Germinal center (tissue), 1 donor: ENCODE measurements at places on chromosomes 16 and 17.

GRCh38 chr16:2815299-2815771 lies 1.7 kb upstream of the PRSS21 start:
- DNase-seq: no peak

DNA sequence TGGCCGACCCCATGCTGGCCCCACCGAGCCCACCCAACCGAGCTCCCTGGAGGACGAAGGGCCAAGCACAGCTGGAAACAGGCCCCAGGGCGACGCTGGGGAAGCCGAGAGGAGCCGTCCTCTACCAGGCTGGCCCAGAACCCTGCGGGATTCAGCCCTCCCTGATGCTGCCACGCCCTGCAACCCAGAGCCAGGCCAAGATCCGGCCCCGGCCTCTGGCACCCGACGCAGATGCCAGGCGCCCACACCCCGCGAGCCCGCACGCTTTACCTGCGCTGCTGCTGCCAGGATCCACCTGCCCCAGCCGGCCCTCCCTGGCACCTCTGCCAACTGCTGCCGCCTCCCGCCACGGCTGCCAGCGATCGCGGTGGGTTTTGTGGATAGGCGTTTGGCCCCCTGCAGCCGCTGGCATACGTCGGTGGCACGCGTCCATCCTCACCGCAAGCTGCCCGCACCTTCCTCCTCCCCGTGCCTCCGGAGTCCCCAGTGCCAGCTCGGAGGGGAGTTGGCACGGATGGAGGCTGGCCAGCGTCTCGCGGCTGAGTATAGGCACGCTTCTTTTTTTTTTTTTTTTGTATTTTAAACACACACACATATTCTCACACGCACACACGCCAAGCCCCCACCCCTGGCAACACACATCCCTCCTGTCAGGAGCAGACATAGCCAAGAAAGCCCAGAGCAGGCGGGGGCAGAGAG lies 41.3 kb upstream of the ACSF3 start:
- no peak for DNase-seq

- no peak for DNase-seq
Observed at GRCh38 chr16:89242795-89243200, 25.3 kb downstream of the ZNF778 start.

- no peak for DNase-seq
Observed at GRCh38 chr17:52827526-52827925, 669.0 kb upstream of the CA10 start.

GRCh38 chr16:66480265-66481080 lies 53.4 kb downstream of the BEAN1 start:
- DNase-seq: no peak

- DNase-seq: no peak
Observed at GRCh38 chr17:4777969-4778760, 6.5 kb downstream of the TM4SF5 start.

GRCh38 chr16:1772908-1773702 lies at the start of gene MRPS34:
MRPS34 (minus strand) TSS chr16:1773134; CDS start chr16:1773119, 15 bp downstream.
- DNase-seq: peak; percentile 80

- DNase-seq: peak; percentile 59
Observed at GRCh38 chr16:89700649-89701424, 668 bp downstream of the SPATA2L start.

GRCh38 chr17:56109836-56110235 lies 43.4 kb upstream of the ANKFN1 start:
- DNase-seq: no peak

GRCh38 chr17:64449545-64449944 lies 630 bp downstream of the MILR1 start:
- DNase-seq: no peak

DNA sequence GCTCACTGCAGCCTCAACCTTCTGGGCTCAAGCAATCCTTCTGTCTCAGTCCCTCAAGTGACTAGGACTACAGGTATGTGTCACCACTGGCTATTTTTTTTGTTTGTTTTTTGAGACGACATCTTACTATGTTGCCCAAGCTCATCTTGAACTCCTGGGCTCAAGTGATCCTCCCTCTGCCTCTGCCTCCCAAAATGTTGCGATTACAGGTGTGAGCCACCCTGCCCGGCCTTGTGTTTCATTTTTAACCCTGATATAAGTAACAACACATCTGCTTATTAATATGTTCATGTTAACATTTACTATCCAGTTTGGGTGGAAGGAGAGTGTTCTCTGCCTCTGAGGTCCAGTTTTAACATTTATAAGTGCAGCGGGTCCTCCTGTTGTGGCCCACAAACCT lies 3.1 kb downstream of the FAM20A start:
- DNase-seq: no peak

DNA sequence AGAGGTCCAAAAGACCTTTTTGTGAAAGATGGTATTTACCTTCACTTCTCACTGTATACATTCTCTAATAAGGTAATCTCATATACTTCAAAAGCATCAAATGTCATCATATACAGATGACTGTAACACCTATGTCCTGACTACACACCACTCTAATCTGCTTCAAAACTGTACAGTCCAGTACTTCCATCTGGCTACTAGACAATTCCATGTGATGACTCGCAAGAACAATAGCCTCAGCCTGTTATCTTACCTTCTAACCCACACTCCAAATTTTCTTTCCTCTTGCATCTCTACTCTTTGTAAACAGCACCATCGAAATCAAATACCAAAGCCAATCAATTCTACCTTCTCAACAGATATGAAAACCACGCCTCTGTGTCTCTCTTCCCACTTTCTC lies 24.1 kb downstream of the MYO1D start:
- DNase-seq: no peak

DNA sequence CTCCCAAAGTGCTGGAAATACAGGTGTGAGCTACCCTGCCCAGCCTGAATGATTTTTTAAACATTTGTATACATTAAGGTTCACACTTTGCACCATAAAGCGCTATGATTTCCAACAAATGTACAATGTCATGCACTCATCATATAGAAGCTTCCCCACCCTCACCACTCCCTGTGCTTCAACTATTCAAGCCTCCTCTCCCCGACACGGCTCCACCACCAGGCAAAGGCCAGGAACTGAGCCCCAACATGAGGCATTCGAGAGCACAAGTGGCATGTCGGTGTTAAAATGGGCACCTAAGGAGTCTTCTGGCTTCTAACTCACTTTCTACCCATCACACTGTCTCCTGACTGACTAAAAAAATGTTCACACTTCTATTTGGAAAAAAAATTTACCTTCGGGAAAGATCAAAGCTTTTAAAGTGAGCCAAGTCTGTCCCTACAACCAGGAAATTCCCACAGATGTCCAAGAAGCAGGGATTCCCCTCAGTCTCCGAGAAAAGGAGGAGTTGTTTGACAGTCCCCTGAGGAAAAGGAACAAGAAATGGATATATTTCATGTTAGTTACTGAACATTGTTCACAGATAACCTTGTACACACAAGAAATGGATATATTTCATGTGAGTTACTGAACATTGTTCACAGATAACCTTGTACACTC lies 37.7 kb downstream of the TMEM204 start:
- DNase-seq: no peak

GRCh38 chr17:32567086-32567485 lies 80.3 kb downstream of the CDK5R1 start:
- no peak for DNase-seq

GRCh38 chr17:75645889-75646637 lies 12.8 kb downstream of the SMIM5 start:
- DNase-seq: no peak

DNA sequence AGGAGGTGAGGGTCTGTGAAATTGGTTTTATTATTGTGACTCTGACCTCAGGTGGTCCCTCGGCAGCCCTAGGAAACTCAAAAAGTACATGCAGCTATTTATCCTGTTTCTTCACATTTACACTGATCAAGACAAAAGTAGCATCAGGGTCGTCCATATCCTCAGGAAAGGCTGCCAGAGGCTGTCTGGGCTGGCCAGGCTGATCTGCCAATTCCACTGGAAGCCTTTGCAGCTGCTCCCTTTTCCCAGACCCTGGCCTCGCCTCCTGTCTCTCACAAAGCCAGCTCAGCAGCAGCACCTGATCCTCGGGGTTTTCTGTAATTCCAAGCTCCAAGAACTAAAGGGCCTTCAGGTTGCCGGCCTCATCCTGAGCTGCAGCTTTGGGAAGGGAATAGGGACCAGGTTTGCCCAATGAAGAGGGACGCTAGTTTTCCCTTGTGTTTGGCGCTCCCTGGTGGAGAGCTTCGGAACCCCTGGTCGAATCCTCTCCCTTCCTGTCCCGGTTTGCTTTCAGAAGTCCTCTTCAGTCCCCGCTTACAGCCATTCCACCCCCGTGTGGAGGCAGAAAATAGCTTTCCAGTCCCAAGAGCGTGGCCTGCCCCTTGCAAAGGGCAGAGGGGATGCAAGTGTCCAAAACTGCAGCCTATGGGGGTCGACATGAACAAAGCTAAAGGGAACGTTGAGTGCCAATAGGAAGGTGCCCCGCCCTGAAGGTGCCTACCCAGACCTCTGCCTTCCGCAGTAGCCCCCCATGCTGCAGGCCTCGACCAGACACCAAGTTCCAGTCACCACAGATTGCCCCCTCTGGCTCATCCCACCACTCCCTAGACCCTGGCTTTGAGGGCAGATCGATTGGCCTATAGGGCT lies 13.4 kb downstream of the MFSD6L start:
- DNase-seq: peak; percentile 50

GRCh38 chr17:61029181-61029580 lies 351.5 kb downstream of the BCAS3 start:
- DNase-seq: no peak

GRCh38 chr16:2987833-2988232 lies 7.6 kb upstream of the PKMYT1 start:
- no peak for DNase-seq

DNA sequence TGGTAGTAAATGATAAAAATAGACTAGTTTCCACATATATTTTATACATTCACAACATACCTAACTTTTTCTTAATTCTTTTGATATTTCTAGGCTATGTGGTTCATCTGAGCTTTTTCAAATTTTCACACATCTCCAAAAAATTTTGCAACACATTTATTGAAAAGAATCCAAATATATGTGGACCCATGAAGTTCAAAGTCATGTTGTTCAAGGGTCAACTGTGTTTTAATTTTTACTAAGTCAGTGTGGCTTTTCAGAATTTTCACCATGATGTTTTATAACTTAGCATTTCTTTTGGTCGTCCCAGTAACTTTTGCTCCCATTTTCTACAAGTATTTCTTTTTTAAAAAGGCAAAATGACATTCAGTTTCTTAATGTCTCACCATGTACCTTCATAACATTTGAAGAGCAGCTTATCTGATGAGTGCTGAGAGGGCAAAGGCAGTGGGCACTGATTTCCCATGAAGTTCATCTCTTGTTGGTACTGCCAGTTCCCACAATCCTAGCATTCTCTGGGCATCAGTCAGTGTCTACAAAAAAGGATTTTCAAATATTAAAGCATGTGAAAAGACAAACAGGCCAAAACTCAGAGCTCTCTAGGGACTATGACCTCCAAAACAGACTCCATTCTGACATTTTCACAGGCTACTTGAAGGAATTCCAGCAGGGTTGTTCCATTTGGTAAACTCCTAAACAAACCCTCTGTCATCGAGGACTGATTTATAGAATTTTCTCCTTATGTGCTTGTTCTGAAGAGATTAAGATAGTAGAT lies 80.3 kb downstream of the MRTFB start:
- DNase-seq: no peak

GRCh38 chr16:81545470-81546250 lies 101.1 kb downstream of the CMIP start:
- DNase-seq: no peak

DNA sequence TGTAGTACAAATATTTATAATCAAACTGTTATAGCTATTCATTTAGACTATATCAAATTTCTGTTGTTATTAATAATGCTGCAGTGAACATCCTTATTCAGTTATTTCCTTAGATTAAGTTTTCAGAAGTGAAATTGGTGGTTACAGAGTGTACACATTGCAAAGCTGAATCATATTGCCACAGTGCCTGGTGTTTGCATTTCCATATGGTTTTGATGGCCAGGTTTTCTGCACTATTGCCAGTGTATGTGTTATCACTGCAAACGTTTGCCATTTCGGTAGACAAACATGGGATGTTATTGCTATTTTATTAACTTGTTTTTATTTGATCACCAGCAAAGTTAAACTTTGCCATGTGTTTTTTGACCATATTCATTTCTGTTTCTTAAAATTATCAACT lies 259.4 kb downstream of the CDH13 start:
- no peak for DNase-seq

- no peak for DNase-seq
Observed at GRCh38 chr17:72733619-72734282, 358.7 kb downstream of the SLC39A11 start.

DNA sequence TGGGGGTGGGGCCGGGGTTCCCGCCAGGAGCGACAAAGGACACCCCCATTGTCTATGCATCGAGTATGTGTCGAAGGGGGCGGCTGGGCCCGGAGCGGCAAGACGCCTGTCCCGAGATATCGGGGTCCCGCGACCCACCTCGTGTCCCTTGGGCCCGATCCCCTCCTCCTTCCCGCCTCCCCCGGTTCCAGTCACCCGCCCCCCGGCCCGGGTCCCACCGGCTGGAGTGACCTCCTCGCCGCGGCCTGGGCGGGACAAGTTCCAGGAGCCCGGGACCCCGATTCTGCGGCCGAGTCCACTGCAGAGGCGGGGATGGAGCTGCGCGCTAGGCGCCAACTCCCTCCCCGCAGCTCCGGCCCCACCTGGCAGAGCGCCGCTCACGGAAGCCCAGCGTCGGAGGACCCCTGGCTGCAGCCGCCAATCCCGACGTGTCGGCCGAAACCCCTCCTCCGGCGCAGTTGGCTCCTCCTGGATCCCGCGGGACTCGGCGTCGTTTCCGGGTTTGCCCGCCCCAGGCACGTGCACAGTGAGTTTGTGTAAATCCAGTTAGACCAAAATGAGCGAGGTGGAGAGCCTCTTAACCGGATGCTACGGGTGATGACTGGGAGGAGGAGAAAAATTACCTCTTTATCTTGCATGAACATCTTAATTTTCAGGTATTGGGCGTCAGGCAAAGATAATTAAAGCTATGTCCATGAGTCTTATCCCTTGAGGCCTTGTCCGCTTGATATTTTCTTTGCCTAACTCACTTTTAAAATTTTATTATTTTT lies at the start of gene NMRAL1:
Gene NMRAL1, minus strand, starts transcription at position 434 of the 770 bp plus-strand sequence. CDS start 493 bp downstream, outside the sequence.
- DNase-seq: peak; percentile 85

GRCh38 chr16:72832621-72833248 lies 215.2 kb downstream of the ZFHX3 start:
- DNase-seq: peak; percentile 78

DNA sequence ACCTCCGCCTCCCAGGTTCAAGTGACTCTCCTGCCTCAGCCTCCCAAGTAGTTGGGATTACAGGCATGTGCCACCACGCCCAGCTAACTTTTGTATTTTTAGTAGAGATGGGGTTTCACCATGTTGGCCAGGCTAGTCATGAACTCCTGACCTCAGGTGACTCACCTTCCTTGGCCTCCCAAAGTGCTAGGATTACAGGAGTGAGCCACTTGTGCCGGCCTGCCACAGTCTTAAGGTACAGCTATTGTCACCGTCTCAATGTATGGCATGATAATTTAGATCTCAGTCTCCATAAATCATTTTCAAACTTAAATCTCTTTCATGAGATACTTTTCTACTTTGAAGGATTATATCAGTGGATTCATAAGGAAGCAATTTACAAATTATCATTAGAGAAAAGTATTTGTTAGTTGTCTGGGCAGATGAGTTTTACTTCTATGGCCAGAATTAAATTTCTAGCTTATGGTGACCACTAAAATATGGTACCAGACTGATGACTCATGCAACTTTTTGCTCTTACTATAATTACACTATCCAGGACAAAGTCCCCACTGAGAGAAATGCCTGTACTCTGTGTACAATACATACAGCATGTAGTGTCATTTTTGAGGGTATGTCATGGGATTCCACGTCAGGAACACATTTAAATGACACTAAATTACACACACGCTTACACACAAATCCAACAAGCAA lies 1230.3 kb upstream of the GOT2 start:
- no peak for DNase-seq
